Cardiac fibroblast (primary cell): ENCODE measurements at places on chromosomes 3 and 15.
A peak's percentile ranks its signal among the peaks of the same experiment; 100 is the strongest.

DNA sequence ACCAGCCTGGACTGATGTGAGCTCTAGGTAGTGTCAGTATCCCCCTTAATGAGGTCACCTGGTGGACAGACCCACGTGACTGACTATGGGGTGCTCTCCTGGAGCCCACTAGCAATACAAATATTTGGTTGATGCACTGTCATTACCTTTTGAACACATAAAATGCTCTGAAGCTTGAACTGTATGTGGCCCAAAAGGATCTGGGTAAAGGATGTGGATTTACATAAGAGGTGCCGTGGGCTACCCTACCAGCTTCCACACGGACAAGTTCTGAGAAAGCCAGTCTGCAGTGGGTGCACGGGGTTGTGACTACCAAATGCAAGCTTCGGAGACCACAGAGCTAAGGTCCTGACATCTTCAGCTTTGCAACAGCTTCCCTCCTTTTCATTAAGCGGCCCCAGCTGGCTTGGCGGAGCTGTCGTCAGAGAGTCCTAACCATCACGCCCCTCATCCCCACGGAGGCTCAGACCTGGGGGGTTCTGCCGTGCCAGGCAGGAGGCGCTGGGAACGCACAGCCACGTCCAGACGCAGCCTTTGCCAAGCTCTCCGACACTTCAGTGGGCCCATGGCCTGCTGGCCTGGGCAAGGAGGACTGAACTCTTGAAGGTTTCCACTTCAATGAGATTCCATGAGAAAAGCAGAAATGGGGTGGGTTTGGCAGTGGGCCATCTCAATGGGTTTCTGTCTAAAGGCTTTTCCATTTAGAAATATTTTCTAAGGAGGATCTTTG lies 228.3 kb downstream of the ADAMTS17 start:
- peak; percentile 70 for DNase-seq

DNA sequence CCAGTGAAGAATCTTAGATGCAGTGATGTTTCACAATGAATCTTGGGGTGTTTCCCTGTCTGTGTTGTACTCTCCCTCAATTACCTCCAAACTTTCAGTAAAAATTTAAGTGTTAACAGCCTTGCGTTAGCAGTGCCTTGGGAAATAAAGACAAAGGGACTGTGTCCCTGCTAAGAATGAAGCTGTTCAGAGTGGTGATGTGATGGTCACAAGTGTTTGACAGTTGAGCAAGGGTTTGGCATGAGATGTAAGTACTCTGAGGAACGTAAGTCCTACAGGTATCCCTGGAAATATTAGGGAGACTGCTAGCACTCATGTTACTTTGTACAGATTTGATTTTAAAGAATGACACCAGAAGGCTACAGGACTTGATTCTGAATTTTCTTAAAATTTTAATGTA lies 304.3 kb upstream of the DPH6 start:
- DNase-seq, result no peak

GRCh38 chr3:42195879-42196330 lies 70.1 kb downstream of the CCK start:
- DNase-seq, result no peak

GRCh38 chr15:34588046-34588674 lies 4.7 kb upstream of the GOLGA8B start:
- DNase-seq, result peak; percentile 88

GRCh38 chr3:55605443-55606236 lies 118.5 kb upstream of the WNT5A start:
- peak; percentile 27 for DNase-seq

DNA sequence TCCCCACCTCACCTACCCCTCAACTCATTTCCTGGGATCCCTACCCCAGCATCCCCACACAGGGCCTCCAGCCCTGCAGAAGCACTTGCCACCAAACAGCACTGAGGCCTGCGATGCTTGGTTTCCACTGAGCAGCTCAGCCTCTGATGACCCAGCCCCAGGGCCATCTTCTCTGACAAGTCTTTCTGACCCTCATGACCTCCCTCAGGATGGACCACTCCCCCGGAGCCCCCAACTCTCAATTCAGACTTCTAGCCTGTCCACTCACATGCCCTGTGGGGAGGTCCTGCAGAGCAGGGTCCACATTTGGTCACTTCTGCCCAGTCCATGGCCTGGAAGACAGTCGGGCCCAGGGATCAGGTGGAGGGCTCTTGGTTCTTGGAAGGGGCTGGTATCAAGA lies 63.4 kb upstream of the SPATA12 start:
- DNase-seq, result no peak

DNA sequence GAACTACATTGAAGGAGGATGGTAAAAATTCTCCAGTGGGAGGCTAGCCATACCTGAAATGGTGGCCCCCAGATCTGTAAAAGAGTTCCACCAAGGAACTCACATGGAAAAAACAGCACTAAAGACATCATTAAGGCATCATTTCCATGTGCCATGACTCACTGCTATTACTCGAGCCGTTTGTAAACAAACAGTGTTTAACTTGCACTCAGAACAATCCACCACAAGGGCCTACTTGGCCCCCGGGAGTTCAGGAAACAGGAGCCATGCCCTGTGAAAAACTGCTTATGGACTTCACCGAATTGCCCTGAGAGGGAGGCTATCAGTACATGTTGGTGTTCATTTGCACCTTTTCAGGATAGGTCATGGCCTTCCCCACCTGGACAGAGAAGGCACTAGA lies 18.2 kb downstream of the CCR4 start:
- DNase-seq, result peak; percentile 18

DNA sequence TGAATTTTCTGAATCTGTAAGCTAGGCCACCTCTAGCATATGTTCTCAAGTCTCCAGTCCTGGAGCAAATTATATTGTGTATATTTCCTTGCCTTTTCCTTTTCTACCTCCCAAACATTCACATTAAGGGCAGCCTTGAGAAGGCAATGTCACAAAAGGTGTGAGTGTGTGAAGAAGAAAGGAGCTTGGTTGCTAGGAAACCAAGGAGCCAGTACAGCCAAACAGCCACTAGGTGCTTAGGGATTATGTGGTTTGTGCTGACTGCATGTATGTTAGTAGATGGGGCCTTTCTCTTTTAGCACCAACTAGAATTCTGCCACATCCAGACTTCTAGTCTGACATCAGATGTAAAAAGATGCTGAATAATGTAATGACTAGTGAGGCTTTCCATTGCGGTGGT lies 118.8 kb upstream of the DAZL start:
- peak; percentile 47 for DNase-seq

- DNase-seq, result no peak
These were observed 7.2 kb downstream of the RNF13 start for GRCh38 chr3:149820183-149820582.

DNA sequence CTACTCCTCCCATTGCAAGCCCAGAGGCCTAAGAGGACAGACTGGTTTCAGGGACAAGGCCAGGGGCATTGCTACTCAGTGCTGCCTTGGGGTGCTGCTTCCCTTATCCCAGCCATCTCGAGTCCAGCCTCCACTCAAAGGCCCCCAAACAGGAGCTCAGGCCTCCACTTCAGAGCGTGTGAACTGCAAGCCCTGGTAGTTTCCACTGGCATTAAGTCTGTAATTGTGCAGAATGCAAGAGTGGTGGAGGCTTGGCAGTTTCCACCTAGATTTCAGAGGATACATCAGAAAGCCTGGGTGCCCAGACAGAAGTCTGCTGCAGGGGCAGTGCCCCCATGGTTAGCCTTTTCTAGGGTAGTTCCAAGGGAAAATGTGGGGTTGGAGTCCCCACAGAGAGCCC lies 192.8 kb upstream of the ST8SIA2 start:
- DNase-seq, result no peak

DNA sequence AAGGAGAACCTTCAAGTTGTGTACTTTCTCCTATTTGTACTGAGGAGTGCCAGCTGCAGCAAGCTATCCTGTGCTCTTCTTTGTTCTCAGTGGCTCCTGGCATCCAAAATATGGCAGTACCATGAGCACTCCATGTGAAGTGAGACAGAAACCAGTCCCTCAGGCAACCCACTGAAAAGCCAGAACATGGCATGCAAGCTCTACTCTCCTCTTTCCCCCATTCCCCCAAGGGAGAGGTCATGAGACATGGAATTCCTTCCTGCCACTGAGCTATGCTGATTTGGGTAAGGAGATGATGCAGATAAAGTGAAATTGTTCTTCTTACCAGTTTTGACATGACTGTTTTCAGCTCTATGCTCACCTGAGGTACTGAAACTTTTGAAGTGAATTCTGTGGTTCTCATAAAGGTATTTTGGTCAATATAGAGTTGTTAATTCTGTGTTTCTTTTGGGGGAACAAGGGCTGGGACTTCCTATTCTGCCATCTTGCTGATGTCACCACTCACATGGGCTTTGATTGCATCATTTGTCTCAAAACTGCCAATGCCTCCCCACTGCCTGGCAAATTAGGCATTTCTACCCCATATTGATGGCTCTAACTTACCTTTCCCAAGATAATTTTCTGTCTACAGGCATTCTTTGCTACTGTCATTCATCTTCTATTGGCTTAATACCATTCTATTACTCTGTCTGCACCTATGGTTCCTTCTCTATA lies 22.8 kb upstream of the CEP152 start:
- DNase-seq, result no peak

DNA sequence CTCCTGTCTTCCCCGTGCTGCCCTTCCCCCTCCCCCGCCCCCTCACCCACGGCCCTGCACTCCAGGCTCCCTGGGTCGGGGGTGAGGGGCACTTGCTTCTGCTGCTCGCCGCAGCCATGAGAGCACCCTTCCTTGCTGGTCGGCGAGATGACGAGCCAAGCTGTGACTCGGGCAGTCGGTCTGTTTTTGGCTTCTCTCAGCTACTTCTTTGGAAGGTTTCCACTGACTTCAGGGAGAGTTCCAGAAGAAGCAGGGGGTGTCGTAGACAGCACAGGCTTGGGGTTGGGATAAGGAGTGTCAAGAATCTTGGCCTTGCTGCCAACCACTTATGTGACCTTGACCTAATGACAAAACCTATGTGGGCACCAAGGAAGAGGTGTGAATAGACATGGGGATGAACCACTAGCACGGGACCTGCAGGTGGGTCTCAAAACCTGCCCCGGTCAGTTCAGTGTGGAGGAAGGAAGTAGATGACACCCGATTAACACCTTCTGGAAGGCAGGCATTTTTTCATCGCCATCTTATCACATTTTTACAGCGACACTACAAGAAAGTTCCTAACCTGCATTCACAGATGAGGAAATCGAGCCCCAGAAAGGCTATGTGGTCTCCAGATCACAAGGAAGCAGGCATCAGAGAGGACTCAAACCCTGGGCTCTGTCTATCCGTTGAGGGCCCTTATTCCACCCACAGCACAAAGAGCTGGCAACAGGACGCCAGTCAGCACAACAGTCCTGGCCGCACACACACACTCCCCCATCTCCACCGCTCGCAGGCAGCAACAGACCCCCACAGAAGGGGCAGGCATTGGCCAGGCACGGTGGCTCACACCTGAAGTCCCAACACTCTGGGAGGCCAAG lies 120.9 kb downstream of the LIPC start:
- peak; percentile 57 for DNase-seq

- no peak for DNase-seq
These were observed 402.9 kb upstream of the ATP11B start for GRCh38 chr3:182390421-182390820.
